ENCODE measurements at places on chromosomes 5 and 9. TPM values are rescaled to one million over a fixed set of nuclear protein-coding genes. Genes with fewer than 3 reads are reported as not detected.

- no peak for DNase-seq
Observed at GRCh38 chr5:126070481-126070880, 352.7 kb upstream of the GRAMD2B start.

DNA sequence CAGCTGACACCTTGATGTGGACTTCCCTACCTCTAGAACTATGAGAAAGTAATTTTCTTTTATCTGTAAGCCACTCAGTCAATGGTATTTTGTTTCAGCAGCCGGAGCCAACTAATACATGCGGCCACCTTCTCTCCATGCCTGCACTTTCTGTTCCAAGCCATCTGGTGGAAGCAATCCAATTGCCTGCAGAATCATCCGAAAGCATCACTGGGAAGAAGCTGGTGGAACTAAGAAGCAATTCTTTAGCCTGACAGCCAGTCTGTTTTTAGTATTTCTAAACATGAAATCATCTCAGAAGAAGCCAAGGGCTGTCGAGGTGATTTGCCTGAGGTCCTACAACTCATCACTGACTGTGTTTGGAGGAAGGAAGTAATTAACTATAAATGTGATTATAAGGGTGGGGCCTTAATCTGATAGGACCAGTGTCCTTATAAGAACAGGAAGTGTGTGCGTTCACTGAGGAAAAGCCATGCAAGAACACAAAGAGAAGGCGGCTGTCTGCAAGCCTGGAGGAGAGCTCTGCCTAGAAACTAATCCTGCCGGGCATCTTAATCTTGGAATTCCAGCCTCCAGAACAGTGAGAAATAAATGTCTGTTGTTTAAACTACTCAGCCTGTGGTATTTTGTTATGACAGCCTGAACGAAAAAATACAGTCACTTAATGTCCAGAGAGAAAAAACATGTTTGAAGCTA lies 49.1 kb downstream of the NXNL2 start:
- no peak for DNase-seq

The DIRAS2 gene
- 0.14 TPM for total RNA-seq

The EQTN gene
- total RNA-seq = 1.4 TPM

- no peak for DNase-seq
Observed at GRCh38 chr9:110996436-110997220, 41.6 kb downstream of the LPAR1 start.

- no peak for DNase-seq
Observed at GRCh38 chr9:113482991-113483675, 19.6 kb downstream of the RGS3 start.

DNA sequence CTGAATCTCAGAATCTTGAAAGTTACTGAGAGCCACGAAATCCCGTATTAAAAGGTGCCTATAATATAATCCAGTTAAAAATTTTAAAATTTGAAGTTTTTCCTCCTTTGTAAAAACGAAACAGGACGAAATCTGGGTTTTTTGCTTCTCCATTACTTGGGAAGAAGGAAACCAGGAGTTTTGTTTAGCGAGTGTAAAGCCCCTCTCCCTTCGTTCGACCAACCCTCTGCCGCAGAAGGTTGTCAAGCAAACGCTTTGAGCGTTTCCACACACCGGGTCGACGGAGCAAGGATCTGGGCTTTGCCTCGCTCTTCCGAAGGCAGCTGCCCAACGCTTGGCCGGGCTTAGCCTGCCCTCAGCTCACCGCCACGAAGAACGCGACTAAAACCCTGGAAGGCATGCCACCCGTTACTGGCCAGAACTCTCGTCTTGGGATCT lies 1.6 kb upstream of the FOXE1 start:
- no peak for DNase-seq

DNA sequence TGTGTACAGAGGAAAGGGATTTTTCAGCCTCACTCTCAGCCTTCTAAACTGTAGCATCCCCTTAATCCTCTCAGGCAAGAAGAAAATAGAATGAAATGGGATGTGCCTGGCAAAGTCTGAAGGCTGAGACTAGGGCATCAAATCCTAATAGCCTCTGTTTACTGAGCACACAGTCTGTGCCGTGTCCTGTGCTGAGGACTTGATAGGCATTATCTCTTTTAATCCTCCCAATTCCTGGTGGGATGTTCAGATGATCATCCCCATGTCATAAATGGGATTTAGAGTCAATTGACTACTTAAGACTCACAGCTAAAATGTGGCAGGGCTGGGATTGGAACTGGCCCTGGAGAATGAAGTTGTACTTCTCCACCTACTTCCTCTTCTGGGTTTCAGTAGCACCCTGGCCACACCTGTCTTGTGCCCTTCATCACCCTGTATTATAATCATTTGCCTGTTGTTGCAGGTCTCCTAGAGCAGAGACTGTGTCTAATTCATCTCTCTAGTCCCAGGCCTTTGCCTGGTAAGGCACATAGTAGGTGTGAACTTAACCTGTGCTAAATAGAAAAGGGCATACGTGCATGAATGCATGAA lies 81.0 kb downstream of the WWC1 start:
- no peak for DNase-seq

The GABRA6 gene
- not detected for total RNA-seq

The ADRA1B gene
- total RNA-seq = 2.4 TPM

DNA sequence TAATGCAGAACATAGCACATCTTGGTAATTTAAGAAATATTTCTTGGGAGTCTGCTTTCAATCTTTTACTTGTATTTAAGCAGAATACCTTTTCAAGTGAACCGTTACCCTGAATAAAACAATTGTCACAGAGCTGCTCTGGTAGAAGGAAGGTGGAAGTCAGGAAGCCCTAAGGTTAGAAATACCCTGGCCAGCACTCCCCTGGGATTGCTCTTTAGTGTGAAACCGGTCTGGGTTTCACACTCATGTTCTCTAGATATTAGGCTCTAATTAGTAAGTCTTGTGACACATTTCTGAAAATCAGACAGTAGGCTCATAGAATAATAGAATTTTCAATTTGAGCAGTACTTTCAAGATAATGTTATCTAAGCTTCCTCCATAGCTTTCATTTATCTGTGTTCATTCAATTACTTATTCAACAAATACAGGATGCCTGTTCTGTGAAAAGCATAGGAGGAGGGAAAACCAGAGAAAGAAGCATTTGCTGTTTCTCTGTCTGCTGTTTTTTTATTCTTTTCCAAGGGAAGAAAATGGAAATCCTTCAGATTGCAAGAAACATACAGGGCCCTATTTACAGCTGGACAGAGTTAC lies 825.5 kb downstream of the TLR4 start:
- no peak for DNase-seq

GRCh38 chr9:76037587-76038225 lies 147.2 kb downstream of the PCSK5 start:
- DNase-seq = no peak

GRCh38 chr5:180098526-180098925 lies 27.0 kb upstream of the RNF130 start:
- DNase-seq = no peak

GRCh38 chr5:69368458-69369339 lies 621 bp downstream of the AK6 start:
- DNase-seq = no peak

DNA sequence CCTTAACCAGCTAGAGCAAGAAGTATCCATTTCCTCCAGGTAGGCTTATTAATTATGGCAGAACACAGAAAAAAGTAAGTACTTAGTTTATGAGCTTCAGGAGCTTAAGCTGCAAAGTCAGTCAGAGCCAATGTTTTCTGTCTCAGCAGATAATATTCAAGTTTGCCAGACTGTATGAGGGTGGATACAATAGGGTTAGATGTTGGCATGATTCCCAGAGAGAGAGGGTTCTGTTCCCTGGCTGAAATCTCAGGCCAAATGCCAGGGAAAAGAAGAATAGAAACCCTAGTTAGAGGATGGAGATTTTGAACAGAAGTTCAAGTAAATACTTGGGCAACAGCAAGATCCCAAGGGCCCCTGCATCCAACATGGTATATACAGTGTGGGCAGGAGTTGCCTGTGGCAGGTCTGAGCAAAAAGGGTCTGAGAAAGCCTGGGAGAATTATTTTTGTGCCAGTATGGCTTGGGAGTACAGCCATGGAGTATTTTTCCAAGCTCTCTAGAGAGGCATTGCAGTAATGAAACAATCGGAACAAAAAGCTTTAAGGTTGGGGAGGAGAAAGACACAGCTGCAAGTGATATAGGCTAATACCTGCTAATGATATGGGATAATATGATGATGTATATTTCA lies 31.0 kb upstream of the ISOC1 start:
- no peak for DNase-seq

- DNase-seq = no peak
Observed at GRCh38 chr9:121326130-121326838, 43.8 kb downstream of the STOM start.

DNA sequence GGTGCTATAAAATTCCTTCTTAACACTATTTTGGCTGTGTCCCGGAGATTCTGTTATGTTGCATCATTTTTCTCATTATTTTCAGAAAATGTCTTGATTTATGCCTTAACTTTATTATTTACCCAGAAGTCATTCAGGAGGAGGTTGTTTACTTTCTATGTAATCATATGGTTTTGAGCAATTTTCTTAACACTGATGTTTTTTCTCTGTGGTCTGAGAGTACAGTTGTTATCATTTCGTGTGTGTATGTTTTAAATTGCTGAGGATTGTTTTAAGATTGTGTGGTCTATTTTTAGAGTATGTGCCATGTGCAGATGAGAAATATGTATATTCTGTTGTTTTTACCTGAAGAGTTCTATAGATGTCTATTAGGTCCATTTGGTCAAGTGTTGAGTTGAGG lies 498.1 kb upstream of the ZNF608 start:
- DNase-seq = no peak

The PCDHB8 gene
- total RNA-seq = 2.4 TPM

DNA sequence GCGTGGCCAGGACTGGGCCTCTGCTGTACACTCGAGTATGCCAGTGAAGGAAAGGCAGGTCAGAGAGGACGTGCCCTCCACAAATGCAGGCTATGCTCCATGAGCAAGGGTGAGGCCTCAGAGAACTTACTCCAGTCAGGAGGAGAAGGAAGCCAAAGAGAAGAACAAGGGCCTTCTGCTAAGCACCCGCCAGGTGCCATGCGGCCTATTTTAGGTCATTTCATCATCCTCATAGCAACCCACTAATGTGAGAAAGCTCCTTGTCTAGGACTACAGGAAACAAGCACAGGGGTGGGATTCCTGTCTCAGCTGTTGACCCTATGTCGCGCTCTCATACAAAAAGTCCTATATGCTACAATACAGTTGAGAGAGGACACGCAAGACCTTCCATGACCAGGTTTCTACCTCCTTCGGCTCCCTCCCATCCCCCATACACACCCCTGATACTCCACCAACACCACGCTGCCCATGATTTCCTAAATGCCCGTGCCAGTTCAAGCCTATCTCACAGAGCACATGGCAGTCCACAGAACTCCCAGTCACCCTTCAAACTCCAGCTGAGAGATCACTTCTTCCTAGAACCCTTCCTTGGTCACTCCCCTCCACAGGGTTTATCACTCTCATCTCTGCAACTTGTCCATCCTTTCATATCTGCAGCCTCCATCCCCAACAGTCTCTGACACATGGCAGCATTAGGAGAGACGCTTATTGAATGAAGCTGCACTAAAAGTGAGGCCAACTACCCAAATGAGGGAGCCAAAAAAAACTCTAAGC lies 26.8 kb downstream of the PSMB7 start:
- DNase-seq = no peak

The SHISAL2B gene
- total RNA-seq = not detected

DNA sequence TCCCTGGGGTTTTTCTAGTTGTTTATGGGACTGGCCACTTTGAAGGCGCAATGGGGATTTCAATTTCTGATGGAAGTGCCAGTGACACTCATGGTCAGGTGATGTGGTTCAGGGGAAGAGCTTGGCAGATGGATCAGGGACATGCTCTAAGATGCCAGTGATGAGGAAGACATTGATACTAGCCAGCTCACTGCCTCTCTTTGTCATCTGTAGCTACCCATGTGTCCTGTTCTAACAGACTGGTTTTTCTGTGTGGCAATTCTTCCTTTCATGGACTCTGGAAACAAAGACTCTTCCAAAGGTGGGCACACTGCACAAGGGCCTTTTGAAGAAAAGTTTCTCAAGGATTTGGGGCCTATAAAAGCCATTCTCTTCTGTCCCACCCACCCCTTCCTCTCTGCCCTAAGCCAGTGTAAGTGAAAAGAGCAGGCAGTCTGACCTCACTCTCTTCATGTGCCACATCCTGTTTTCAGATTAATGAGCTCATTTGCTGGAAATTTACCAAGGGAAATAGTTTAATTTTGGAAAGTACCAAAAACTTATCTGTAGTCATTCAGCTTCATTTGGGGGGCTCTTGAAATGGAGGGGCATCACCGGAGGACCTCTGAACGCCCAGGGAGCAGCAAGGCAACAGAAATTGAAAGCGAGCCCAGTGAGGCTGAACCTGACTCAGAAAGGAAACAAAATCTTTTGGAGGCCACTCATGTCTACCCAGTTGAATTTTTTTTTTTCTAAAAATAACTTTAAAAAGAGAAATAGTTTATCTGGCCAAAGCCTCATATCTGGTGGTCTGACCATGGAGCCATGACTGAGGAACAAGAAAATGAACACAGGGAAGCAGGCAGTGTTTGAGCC lies 4.9 kb upstream of the TRAF1 start:
- DNase-seq = no peak

- no peak for DNase-seq
Observed at GRCh38 chr5:92328584-92329259, 945.6 kb upstream of the ARRDC3 start.

- DNase-seq = no peak
Observed at GRCh38 chr9:130782886-130783530, 52.0 kb upstream of the ABL1 start.

The GLRA1 gene
- total RNA-seq = not detected

DNA sequence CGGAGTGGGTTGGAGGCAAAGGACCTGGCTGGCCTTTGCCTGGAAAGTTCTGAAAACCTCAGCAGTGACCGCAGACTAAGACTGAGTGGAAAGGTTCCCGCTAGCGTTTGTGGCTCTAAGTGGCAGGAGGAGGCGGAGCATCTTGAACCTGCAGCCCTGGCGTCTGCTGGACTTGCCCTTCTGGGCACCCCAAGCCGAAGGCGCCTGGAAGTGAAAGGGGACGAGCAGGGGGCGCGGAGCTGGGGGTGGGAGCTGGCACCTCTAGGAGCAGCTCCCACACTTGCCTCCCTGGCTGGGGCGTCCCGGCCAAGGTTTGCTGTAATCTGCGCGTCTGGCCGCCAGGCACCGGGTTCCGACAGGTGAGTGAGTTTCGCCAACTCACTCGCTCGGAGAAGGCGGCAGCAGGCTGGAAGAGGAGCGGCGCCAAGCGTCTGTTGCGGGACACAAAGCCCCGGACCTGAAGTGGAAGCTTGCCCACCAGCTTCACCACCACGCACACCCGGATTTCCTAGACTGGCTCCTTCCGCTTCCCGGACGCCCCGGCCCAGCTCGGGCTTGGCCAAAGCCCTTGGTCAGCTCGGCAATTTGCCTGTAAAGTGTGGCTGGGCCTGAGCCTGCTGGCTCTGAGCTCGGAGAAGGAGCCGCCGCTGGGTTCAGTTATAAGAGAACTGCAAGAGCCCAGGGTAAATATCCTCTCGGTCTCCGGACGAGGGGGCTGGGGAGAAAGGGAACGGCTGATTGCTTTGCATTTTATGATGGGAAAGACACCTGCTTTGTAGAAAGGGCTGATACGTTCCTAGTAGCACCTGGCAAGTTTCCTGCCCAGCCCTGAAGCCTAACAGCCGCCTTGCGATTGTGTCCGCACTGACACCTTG lies at the start of gene GNA14:
Gene GNA14, minus strand, starts transcription at position 89 of the 875 bp plus-strand sequence. CDS start 529 bp downstream, outside the sequence.
- no peak for DNase-seq

GRCh38 chr5:34005211-34005610 lies 2.6 kb downstream of the AMACR start:
- DNase-seq = no peak

- no peak for DNase-seq
Observed at GRCh38 chr9:81146241-81146640, 543.1 kb downstream of the TLE1 start.

Data from mesothelial cell of epicardium (in vitro differentiated cells).